ENCODE measurements at places on chromosomes 16 and 17. TPM values are rescaled to one million over a fixed set of nuclear protein-coding genes. Genes with fewer than 3 reads are reported as not detected.

- DNase-seq = no peak
Observed at GRCh38 chr17:38691154-38691553, 13.9 kb upstream of the MLLT6 start.

DNA sequence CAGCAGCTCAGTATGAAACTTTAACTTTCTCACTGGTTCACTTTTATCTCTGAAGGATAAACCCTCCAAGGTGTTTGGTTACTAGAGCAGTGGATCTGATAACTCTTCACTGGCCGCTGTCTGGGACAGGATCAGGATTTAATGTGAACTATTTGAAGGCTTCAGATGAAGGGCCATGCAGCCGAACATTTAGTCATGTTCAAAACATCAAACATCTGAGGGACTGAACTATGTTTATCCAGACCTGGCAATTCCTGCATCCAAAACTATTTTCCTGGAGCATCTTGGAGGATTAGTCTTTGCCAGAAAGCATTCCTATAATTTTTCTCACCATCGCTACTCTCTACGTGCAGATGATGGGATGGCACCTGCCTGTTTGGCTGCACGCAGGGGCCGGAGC is 20.3 kb upstream of the PMP22 start:
- DNase-seq = no peak

DNA sequence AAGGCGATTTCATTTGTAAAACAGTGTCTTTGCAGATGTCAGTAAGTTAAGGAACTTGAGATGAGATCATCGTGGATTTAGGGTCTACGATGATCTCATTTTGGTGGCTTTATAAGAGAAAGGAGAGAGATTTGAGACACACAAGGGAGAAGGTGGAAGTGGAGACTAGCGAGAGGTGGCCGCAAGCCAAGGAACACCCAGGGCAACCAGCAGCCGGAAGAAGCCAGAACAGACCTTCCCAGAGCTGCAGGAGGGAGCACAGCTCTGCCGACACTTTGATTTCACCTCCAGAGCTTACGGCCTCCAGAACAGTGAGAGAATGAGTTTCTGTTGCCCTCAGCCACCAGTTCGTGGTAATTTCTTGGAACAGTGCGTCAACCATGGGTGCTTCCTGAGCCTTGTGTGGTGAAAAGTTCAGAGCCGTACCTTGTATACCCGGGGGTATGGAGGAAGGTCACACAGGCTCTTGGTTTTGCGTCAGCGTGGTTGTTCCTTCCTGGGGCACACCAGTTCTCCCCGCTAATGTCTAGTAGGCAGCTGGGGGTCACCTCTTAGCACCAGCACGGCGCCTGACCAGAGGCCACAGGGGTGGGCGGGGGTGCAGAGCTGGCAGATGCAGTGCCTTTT is 12.9 kb upstream of the SEC14L1 start:
- peak; percentile 83 for DNase-seq

DNA sequence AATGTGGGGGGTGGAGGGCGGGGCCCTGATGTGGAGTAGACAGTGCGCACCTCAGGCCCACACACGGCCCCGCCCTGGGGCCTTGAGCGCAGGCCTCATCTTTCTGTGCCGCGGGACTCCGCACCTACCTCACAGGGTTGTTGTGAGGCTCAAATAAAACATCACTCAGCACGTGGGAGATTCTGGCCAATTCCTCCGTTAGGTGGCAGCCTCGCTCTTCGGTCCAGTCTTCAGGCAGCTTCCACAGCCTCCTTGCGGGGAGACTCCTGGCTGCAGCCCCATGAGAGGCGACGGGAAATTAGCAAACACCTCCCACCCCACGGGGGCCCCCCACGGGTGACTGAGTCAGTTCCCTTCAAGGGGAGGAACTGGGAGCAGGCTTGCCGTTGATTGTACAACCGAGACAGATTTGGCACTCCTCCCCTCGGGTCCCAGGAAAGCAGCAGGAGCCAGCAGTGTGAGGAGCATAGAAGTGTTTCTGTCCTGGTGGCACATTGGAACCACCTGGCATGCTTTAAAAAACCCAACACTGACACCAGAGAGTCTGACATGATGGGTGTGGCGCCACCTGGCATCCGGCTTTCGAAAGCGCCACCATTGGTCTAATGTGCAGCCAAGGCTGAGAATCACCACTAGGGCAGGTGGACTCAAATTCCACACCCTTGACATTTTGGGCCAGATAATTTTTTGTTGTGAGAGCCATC is 7.6 kb downstream of the MRM1 start:
- DNase-seq = no peak

GRCh38 chr16:85796152-85796551 is 3.2 kb downstream of the EMC8 start:
- DNase-seq = no peak

DNA sequence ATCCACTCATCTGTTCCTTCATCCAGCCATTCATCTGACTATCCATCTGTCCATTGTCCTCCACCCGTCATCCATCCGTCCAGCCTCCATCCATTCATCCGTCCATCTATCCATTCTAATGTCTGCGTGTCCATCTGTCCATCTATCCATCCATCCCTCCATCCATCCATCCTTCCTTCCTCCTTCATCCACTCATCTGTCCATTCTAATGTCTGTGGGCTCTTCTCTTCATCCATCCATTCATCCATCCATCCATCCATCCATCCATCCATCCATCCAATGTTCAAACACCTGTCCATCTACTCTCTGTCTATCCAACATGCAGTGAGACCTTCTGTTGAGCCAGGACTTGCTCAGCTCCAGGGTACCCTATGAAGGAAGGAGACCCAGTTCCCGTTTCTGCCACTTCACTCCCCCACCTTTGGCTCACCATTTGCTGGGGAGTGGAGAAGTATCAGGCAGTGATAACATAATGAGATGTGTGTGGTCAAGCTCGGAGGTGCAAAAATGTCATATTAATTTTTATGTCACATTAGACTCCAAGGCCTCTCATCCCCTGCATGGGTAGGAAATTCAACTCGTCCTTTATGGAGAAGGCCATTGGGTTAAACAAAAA is 36.5 kb upstream of the ADGRG1 start:
- no peak for DNase-seq

DNA sequence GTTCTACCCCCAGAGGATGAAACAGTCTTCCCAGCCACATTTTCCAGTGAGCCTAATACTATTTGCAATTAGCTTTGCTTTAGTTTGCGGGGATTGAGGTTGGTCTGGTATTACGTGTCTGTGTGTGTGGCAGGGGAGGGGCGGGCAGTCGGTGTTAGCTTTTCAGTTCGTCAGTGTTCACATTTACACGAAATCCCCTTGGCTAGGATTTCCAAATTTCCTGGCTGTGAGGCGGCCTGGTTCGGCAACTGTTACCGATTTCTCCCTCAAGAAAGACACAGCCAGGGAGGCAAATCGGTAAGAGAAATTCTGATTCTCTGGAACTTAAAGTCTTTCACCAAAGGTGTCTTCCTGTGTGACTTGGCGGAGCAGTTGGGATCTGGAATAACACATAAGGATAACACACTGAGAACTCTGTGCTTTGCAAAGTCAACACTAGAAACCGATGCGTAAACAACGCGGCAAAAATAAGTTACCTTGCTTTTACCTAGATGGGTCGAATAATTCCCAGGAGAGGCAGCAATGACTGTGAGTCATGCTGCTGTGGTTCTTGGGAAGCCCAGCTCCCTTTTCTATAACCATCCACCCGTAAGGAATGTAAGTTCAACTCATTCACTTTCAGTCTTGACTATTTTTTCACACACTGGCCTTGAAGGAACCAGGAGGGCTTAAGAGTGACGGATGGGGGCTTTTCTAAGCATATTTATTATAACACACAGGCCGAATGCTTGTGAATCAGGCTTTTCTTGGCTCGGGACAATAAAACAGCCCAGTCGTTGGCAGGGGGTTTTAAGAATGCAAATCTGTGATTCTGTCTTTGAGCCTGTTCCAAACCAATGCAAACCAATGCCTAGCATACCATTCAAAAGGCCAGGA is 24.2 kb downstream of the GPRC5B start:
- DNase-seq = no peak

DNA sequence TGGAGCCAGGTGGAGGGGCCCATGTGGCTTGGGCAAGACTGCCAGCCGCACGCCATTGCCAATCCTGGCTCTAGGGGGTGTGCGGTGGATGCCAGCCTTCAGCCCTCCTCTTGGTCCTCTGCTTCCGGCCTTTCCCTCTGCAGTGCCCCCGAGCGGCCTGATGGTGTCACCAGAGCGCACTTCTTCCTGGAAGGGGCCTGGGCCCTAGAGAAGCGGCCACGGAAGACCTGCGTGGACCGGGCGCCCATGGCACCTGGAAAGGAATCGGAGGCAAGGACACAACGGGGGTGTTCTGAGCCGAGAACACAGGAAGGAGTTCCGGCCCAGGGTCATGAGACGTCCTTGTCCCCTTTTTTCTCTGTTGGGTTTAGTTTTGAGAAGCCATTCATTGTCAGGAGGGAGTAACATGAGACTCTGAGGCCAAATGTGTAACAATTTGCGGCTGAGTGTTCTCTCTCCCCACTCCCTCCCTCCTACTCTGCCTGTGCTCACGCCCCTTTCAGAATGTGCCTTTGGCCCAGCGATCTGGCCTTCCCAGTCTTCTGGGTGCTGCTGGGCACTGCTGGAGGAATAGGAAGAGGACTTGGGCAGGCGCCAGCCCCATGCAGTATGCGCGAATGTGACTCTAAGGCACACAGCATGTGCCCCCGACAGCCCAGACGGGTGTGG is 92.8 kb downstream of the IRX3 start:
- no peak for DNase-seq

DNA sequence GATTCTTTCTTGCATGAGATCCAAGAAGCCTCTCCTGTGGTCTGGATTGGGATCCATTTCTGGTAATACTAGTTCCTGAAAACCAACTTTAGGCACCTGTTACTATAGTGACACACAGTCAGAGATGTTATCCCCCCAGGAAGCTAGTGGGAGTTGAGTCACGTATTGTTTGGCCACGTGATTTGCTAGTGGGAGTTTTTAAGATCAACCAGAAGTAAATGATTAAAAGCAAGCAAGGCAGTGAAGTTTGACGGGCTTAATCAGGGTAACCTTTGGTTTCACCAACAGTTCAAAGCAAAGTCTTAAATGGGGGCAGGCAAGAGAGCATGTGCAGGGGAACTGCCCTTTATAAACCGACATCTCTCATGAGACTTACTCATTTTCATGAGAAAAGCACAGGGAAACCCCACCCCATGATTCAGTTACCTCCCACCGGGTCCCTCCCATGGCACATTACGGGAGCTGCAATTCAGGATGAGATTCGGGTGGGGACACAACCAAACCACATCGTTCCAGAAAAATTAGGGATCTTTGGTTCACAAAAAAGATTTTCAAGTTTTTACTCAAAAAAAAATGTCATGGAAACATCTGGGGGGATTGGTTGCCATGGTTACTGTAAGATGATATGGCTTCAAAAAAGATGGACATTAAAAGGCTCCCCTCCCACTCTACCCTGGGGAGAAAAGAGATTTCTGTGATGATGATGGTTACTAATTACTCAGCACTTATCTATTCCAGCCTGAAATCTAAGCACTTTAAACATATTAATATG is 483.1 kb upstream of the ERCC4 start:
- no peak for DNase-seq

DNA sequence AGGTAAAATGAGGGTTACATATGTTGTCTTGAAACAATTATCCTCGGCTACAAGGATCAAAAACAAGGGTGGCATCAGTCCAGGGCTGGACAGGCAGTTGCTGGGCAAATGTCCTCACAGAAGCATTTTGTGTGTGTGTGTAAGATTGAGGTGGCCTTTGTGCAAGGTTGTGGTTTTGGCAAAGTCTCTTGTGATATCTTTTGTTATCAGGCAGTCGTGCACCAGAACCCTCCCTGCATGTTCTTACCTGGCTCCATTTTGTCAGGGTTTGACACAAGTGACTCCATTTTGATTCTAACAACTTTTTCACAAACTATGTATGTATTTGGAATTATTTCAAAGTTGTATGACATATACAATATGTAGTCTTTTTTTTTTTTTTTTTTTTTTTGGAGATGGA is 20.0 kb downstream of the CHAD start:
- DNase-seq = no peak

DNA sequence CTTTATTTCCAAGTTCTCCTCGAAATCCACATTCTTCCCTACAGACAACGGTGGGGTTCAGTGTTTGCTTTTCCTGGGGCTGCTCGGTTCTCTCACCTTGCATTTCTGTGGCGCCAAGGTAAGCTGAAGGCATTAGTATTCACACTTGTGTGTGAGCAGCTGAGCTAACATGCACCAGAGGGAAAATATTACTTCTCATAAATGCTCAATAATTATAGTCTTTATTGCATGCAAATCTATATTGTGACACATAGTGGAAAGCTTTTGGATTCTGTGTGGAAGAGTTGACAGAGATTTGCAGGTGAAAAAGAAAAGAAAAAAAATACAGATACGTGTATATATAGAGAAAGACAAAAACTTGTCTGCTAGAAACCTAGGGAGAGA is 411.8 kb downstream of the MAF start:
- no peak for DNase-seq

- no peak for DNase-seq
Observed at GRCh38 chr17:59650642-59651041, 30.9 kb downstream of the CLTC start.

DNA sequence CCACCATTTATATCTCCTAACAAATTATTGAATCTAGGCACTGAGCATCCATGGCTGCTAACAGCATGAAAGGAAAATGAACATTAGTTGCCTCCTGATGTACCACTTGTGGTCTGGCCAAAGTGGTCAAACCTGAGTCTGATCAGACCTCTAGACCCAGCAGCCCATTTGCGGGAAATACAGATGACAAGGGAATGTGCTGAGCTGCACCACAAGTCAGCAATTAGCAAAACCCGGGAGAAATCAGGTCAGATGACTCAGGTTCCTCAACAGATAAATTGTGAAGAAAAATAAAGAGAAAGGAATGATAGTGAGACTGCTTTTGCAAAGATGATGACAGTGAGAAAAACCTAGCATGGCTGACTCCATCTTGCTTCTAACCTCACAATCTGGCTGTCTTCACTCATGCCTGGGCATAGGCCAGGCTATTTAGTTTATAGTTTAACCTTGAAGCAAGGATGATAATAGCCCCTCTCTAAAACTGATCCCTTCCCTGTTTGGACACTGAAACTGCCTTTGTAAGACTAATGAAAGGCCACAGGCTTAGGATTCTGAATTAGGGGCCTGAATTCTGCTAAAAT is 142.7 kb upstream of the ASIC2 start:
- DNase-seq = no peak

- DNase-seq = no peak
Observed at GRCh38 chr16:21722771-21723455, 59.1 kb downstream of the OTOA start.

GRCh38 chr16:74192281-74192797 is 104.3 kb upstream of the PSMD7 start:
- DNase-seq = no peak

SMIM22 gene
- not detected for total RNA-seq

EMC6 gene
- 29.4 TPM for total RNA-seq

MYH13 gene
- not detected for total RNA-seq

NPIPB13 gene
- 27.8 TPM for total RNA-seq

WDR45B gene
- total RNA-seq = 66.7 TPM

TNFRSF17 gene
- total RNA-seq = not detected

FAM20A gene
- not detected for total RNA-seq

CLEC16A gene
- total RNA-seq = 28.4 TPM

NR1D1 gene
- 15.1 TPM for total RNA-seq

LIG3 gene
- 41.9 TPM for total RNA-seq

ZSCAN10 gene
- total RNA-seq = 0.15 TPM

USP43 gene
- 0.22 TPM for total RNA-seq

KCNAB3 gene
- 13.4 TPM for total RNA-seq

NPIPA7 gene
- total RNA-seq = 10.3 TPM

BMERB1 gene
- 3.6 TPM for total RNA-seq

CCL4 gene
- 1.1 TPM for total RNA-seq

AGRP gene
- total RNA-seq = not detected

TBC1D26 gene
- 0.49 TPM for total RNA-seq

BIRC5 gene
- total RNA-seq = not detected

All from CD4-positive, alpha-beta memory T cell (primary cell).